ENCODE measurements at places on chromosomes 12 and 14.

DNA sequence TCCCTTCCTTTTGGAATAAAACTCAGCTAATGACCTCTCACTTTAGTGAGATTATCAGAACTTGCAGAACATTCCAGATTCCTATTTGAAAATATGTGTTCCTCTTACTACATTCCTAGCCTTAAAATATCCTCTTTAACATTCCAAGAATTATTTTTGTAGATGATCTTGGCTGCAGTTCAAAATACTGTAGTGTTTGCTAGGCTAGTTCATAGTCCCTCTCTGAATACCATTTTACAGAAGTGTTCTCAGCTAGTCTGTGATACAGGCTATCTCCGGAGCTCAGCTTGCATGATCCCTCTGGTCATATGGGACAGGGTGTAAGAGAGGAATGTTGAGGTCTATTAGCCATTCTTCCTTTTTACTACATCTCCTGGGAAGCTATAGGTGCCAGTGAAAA is 17.6 kb upstream of the GPR33 start:
- DNase-seq = no peak

DNA sequence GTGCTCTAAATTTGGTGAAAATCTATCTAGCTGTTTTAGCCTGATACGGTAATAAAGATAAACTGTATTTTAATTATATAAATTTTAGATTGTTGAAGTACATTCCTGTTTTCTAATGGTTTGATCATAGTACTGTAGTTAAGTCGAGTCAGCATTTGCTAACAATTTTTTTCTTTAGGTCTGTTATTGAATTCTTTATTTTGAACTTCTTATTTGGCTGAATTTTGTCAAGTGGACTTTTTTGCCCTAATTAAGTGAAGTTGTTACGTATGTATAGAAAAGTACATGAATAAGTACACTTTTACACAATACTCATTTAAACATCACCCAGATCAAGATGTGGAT is 66.8 kb downstream of the VRK1 start:
- no peak for DNase-seq

DNA sequence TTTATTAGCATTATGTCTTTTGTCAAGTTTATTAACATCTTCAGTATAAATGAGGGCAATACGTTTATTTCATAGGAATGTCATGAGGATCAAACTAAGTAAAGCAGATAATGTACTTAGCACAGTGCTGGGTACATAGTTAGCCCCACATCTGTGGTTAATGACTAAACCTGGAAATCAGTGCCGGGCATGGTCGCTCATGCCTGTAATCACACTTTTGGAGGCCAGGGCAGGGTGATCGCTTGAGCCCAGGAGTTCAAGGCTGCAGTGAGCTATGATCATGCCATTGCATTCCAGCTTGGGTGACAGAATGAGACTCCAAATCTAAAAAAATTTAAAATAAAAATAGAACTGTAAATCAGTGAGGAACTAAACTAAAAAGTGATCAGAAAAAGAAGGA is 44.8 kb upstream of the GUCY2C start:
- DNase-seq = no peak

- peak; percentile 73 for DNase-seq
These were observed 224.6 kb upstream of the CRY1 start for GRCh38 chr12:107317751-107318555.

GRCh38 chr14:61132336-61132735 is 148.8 kb downstream of the TMEM30B start:
- DNase-seq = no peak

DNA sequence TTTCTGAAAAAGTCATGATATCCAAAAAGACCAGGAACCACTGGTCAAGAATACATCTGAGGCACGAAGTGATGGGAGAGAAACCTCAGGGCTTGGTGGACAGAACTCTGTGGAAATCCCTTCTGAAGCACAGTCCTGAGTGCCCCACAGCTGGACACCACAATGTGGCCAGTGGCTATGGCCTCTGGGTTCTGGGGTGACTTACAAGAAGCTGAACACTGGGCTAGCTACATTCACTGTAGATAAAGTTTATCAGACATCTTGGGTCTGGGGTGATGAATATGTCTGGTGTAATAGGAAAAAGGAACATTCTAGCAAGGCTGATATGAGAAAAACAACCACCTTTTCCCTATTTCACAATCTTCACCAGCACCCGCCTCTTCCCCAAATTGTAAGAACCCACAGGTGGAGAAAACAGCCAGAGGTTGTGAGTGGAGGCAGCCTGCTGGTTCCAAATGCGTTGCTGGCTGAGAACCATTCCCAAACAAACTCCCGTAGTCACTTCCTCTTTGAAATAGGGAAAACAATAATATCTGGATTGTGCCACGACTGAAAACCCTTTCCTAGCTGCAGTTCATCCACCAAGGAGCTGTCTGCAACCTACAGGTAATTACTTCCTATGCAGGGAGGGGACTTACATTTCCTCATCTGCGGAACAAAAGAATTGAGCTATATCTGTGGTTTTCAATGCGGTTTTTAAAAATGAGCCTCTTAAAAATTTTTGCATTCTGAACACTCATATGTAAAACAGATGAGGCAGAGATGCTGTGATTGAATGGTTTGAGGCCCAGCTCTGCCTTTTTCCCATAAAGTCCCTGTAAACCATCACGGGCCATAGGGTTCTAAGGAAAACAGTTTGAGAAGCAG is 193.6 kb downstream of the SLC41A2 start:
- DNase-seq = no peak

DNA sequence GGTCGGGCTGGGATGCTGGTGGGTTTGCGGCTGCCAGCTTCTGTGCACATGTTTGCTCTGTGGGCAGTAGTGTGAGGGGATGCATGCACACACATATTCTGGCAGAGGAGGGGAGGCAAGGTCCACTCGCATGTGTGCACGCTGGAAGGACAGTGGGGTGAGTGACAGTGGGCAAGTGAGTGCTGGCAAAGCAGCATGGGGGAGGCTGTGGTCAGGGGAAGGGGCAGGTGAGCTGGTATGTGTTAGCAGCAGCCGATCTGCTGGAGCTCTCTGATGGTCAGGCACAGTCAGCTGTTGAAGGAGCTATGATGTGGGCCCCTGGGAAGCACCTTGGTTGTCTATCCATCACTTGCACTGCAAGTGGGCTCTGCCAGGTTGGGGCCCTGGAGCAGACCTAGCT is 170.3 kb downstream of the NTS start:
- DNase-seq = no peak

DNA sequence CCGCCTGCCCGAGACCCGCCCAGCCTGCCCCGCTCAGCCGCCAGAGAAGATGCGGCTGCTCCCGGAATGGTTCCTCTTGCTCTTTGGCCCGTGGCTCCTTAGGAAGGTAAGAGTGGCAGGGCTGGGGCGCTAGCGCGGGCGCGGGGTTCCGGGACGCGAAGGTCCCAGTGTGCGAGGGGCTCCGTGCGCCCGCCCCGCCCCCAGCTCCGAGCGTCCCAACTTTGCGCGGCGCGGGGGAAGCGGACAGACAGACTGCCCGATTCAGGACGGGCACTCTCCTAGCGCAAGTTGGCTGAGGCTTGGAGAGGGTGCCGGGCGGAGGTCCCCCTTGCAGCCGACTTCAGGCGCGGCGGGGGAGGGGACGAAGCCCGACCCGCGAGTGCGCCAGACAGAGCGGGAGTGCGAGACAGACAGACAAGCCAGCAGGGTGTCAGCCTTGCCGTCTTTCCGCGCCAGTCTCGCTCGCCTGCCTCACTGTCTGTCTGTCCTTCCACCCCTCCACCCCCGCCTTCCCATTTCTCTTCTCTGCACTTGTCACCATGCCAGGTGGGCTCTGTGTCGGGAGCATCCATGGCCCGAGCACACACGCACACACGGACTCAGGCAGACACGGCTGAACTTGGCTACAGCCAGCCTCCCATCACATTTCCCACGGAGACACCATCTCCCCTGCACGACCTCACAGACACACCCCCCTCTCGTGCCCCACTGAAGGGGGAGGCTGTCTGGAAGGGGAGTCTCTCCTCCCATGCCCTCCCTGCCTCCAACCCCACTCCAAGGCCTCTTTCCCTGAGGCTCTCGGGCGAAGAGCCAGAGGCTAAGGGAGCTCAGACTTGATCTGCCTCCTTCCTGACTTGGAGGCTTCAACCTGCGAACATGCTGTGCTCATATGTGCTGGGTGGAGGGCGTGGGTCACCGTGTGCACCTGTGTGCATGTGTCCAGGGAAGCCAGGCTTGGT is 606 bp downstream of the NXPH4 start:
- DNase-seq = no peak

- DNase-seq = no peak
These were observed 1117.7 kb downstream of the BCL11B start for GRCh38 chr14:98154254-98154653.

DNA sequence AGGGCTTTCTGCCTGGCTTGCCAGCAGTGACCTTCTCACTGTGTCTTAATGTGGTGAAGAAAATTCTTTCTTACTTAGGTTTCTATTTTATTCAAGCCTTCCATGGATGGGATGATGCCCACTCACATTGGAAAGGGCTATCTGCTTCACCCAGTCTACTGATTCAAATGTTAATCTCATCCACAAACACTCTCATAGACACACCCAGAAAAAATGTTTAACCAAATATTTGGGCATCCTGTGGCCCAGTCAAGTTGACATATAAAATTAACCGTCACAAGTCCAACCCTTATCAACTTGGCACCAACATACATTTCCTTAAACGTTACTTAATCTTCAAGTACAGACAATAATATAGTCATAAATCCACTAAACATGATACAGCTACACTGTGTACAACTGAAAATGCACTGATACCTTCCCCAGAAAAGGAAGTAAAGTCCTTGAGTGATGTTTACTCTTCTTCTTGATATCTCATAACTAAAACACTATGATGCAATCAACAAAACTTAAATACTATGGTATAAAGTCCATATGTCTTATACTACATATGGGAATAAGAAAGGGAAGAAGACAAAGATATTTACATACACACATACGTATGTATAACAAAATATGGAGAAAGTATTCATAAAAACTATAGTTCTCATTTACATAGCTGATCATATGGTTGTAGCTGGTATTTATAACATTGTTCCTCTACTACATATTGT is 394.7 kb upstream of the NOVA1 start:
- DNase-seq = no peak

- no peak for DNase-seq
These were observed 206.2 kb downstream of the CHST11 start for GRCh38 chr12:104662908-104663307.

DNA sequence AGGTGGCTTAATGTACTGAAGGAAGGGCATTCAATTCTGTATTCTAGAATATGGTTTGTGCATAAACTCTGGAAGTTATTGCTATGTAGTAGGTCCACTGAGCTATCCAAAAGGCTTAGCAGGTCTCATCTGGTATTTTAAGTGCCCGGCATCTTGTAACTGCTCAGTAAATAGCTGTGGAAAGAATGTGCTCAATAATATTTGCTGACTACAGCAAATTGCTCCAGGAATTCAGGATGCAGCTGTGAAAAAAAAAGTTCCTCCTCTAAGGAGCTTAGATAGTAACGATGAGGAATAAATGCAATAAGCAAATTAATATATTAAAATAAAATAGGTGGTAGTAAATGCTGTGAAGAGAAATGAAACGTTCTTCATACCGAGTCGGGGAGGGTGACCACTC is 857.1 kb downstream of the AACS start:
- DNase-seq = no peak

DNA sequence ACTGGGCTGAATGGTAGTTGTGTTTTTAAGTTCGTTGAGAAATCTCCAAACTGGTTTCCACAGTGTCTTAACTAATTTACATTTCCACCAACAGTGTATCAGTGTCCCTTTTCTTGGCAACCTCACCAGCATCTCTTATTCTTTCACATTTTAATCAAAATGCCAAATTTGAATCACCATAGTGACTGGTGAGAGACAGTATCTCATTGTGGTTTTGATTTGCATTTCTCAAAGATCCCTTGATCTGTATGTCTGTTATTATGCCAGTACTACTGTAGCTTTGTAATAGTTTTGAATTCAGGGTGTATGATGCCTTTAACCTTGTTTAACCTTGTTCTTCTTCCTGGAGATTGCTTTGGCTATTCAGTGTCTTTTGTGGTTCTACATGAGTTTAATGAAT is 2.2 kb upstream of the EIF2S3B start:
- no peak for DNase-seq

GRCh38 chr14:34064349-34064748 is 113.5 kb upstream of the EGLN3 start:
- no peak for DNase-seq

DNA sequence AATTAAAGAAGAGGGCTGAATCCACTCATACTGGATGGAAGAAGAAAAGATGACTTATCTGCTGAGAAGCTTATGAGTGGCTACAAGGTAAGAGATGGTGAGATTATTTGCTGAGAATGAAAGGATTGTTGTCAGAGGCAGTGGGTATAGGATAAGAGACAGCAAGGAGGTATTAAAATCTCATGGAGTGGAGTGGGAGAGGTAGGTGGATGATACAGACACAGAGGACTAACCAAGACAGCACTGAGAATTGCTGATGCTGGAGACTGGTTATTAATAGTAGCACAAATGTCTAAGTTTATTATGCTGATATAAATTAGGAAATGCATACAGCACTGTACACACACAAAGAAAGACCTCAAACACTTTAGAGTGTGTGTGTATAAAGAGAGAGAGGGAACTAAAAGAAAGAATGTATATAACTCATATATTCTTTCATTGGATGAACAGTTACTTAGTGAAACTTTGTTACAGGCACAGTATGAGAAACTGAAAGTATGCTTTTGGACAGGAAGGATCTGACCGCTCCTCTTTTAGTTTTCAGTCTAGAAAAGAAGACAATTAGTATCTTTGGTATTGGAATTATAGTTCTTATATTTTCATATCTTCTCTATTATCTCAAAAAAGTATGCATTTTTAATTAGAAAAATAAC is 543.1 kb downstream of the LRFN5 start:
- no peak for DNase-seq

- DNase-seq = no peak
These were observed 7.2 kb downstream of the DTD2 start for GRCh38 chr14:31449971-31450610.

- DNase-seq = peak; percentile 64
These were observed 78.5 kb downstream of the TPH2 start for GRCh38 chr12:72017054-72017651.

GRCh38 chr12:26011099-26011498 is 52.6 kb downstream of the RASSF8 start:
- no peak for DNase-seq

- no peak for DNase-seq
These were observed 11.7 kb upstream of the RIN3 start for GRCh38 chr14:92501891-92502351.

- DNase-seq = no peak
These were observed 57.5 kb upstream of the TMCC3 start for GRCh38 chr12:94707892-94708291.

DNA sequence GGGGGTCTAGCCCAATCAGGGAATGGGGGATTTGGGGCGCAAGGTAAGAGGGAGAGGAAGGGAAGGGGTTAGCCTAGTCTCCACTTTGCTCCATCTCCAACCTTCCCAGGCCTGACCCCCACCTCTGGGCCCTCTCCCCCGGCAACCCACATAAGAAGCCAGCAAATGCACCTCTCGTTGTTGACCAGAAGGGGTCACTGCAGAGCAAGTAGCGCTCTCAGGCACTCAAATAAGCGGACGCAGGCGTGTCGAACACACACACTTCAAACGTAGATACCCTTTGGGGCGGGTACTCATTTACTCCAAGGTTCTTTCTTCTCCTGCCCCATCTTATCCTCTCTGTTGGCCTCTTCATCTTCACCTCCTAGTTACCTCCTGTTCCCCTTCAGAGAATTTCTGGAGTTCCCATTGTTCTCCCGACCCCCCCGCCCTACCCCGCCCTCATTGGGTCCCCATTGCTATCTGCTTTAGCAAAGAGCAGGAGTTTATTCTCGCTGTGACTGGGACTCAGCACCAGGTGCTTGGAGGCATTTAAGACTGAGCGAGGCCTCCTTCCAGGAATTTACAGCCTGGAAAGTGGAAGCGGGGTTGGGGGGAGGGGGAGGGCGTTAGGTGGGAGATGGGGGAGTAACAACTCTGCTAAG is 1.5 kb upstream of the SRRM4 start:
- peak; percentile 13 for DNase-seq
